ENCODE measurements at places on chromosomes 5 and 9.

- no peak for DNase-seq
Observed at GRCh38 chr5:112918679-112919078, 3.3 kb downstream of the REEP5 start.

DNA sequence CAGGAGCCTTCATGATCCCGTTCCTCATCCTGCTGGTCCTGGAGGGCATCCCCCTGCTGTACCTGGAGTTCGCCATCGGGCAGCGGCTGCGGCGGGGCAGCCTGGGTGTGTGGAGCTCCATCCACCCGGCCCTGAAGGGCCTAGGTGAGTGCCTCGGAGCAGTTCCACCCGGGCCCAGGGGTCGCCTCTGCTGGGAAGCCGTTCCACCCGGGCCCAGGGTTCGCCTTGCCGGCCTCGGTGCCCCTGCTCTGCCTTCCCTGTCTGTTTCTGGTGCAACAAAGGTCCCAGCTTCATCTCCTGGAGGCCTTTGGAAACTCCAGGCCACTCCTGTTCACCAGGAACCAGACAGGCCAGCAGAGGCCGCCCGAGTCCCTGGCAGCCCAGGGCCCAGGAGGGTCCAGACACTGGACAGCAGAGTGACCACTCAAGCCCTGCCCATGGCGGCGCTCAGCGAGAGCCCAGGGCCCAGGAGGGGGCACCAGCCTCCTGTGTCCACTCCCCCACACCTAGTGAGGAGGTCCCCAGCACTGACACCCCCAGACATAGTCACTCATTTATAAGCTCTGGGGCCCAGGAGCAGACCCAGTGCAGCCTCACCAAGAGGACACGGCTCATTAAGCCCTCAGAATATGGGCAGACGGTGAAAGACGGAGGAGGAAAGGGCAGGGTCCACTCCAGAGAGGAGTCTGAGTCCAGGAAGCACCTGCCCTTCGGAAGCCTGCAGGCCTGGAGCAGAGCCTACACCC lies 7.5 kb downstream of the SLC6A19 start:
- DNase-seq, result no peak

DNA sequence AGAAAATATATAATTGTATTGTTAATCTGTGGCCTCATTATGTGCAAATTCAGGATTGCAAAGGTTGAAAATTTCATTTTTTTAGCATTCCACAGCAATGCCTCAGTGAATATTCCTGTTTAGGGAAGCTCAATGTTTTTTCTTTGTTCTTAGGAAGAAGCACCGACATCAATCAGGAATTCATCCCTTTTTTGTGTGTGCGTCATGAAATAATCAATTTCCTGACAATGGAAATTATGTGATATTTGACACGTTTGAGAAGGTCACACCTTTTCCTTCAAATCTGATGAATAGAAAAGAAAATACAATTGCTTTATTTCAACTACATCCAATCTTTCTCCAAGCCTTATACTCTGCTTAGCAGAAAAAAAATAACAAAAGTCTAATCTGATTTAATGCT lies 662.8 kb upstream of the FTMT start:
- DNase-seq, result no peak

- no peak for DNase-seq
Observed at GRCh38 chr9:15305470-15305869, 1.5 kb downstream of the TTC39B start.

GRCh38 chr9:127058011-127058644 lies 64.3 kb downstream of the ANGPTL2 start:
- no peak for DNase-seq

- no peak for DNase-seq
Observed at GRCh38 chr5:96207420-96207819, 225.6 kb downstream of the PCSK1 start.

GRCh38 chr9:95936579-95937075 lies 61.1 kb downstream of the ERCC6L2 start:
- DNase-seq, result no peak

GRCh38 chr5:115209279-115209678 lies 39.6 kb upstream of the TRIM36 start:
- DNase-seq, result no peak

GRCh38 chr5:61586096-61587084 lies 254.3 kb downstream of the ZSWIM6 start:
- no peak for DNase-seq

GRCh38 chr9:10701906-10702305 lies 89.1 kb upstream of the PTPRD start:
- no peak for DNase-seq

- no peak for DNase-seq
Observed at GRCh38 chr5:77733130-77733529, 43.0 kb downstream of the TBCA start.
